ENCODE measurements at places on chromosomes 11 and 22.
A peak's percentile ranks its signal among the peaks of the same experiment; 100 is the strongest.

DNA sequence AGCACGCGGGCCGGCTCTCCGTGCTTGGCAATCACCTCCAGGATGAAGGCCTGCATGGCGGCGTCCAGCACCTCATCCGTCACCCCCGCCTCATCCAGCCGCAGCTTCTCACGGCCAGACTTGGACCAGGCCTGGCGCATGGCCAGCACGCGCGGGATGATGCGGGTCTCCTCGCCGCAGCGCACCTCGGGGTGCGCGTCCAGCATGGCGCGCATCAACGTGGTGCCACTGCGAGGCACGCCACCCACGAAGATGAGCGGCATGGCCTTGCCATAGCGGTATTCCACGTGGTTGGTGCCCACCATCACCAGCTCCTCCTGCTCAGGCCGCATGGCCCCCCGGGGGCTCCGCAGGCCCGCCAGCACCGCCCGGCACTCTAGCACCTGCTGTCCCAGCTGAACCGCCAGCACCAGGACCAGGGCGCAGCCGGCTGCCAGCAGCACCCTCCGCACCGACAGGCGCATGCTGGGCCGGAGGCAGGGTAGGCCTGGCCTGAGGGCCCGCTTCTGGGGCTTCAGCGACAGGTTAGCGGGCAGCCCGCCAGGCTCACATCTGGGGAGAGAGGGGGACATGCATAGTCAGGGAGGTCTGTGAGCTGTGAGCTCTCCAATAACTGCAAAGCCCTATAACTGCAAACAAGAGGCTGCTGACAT is 29.0 kb upstream of the TFIP11 start:
- DNase-seq, result no peak

- no peak for DNase-seq
Observed at GRCh38 chr11:16607675-16608644, 130.5 kb upstream of the C11orf58 start.

DNA sequence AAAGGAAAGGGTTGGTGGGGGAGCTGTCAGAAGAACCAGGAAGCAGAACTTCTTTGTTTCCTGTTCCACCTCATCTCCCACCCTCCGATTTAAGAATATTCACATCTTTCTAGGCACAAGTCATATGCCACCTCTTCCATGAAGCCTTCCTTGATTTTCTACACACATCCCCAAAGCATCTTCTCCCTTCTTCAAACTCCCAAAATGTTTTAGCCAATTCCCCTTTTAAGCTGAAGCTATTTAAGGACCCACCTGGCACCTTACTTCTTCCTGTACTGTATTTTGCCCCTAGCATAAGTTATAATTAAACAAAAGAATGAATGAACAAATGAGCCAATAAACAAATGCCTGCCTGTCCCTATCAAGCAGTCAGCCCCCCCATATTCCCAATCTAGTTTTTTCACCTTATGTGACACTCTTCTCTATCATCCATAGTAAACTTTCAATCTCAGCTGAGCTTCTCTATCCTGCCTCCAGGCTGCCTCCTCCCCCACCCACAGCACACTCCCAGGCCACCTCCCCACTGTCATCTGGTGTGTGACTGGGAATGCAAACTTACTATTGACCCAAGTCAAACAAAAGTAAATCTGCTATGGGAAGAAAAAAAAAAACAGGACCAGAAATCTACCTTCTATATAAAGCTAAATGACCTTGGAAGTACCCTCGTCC is 3.9 kb downstream of the TNKS1BP1 start:
- no peak for DNase-seq

- peak; percentile 52 for DNase-seq
Observed at GRCh38 chr22:25061605-25062376, 109.3 kb downstream of the KIAA1671 start.

DNA sequence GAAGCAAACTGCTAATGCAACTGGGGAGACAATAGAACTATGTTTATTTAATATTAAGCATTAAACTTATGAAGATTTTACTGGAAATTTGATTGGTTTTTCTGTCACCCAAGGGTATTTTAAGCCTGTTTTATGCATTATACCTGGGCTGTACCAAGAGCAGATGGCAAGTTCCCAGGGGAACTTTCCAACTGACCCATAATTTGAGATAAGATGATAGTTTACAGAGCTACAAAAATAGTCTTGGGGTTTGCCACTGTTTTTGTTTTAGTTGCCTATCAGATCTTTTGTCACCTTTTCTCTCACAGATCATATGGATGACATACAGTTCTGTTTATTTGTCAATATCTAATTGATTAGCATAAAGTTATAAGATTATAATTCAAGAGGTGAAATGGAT is 43.9 kb downstream of the PDE3B start:
- no peak for DNase-seq

DNA sequence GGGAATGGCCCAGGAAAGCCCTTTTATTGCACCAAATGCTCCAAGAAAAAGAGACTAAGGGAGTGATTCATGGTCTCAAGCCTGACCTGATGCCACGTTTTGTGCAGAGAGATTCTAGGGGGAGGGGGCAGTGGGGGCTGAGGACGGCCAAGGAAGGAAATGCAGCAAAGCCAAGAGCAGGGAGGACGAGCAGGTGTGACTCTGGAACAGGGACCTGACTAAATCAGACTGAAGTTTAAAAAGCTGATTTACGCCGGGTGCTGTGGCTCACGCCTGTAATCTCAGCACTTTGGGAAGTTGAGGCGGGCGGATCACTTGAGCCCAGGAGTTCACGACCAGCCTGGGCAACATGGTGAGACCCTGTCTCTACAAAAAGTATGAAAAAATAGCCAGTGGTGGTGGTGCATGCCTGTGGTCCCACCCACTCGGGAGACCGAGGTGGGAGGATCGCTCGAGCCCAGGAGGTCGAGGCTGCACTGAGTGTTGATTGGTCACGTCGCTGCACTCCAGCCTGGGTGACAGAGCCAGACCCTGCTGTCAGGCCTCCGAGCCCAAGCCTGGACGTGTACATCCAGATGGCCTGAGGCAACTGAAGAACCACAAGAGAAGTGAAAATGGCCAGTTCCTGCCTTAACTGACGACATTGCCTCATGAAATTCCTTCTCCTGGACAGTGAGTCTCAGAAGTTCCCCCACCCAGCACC is 10.8 kb upstream of the IFITM3 start:
- DNase-seq, result no peak

GRCh38 chr11:82862379-82862778 is 37.9 kb downstream of the PRCP start:
- DNase-seq, result no peak

DNA sequence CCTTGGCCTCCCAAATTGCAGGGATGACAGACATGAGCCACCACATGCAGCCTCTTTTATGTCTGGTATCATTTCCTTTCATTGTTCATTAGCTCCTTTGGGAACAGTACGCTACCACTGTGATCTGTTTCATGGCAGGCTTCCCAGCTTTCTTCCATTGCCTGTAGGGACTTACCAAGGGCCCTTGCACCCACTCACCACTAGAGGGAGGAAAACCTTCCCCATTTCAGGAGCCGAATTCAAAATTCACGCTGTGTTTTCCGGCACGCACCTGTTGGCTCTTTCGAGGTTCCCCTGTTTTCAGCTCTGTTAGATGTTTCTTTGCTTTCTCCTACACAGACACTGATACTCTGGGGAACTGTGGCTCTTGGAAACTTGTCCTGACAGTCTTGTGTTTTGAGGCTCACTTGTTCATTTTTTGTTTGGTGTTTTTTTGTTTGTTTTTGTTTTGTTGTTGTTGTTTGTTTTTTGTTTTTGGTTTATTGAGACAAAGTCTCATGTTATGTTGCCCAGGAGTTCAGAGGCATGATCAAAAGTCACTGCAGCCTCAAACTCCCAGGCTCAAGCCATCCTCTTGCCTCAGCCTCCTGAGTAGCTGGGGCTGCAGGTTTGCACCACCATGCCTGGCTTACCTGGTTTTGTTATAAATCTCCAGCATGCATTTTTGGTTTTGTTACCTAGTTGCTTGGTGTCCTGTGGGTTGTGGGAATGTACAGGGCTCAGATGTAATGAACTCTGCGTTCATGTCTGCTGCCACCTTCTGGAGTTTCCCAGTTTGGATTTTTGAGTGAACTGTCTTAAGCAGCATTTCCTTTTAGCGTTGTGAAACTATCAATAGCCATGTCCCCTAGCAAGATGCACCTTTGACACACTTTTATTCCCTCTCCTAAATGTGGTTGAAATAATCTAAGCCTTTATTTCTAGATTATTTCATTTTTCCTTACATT is 2.3 kb downstream of the KRTAP5-11 start:
- peak; percentile 32 for DNase-seq

- DNase-seq, result no peak
Observed at GRCh38 chr11:59833602-59834001, 11.7 kb downstream of the CBLIF start.

- no peak for DNase-seq
Observed at GRCh38 chr22:31119026-31119717, 3.6 kb upstream of the INPP5J start.

GRCh38 chr11:284105-285020 is 4.6 kb upstream of the PGGHG start:
- DNase-seq, result no peak

GRCh38 chr11:19183646-19184045 is 18.1 kb downstream of the CSRP3 start:
- DNase-seq, result no peak

DNA sequence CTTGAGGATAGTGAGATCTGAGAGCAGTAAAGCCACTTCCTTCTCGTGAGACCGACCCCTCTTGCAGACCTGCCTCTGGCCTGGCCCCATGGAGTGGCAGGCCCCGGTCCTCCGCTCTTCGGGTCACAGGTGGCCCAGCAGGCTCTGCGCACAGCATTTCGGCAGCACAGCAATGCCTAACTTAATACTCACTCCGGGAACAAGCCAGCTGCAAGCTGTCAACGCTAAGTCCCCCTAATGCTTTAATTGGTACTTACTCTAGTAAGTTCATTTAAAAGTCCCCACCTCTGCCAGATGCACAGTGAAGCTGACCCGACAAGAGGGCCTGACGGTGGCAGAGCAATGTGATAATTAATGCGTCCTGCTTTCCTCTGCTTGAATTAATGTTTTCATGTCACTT is 349.3 kb upstream of the B3GAT1 start:
- no peak for DNase-seq

DNA sequence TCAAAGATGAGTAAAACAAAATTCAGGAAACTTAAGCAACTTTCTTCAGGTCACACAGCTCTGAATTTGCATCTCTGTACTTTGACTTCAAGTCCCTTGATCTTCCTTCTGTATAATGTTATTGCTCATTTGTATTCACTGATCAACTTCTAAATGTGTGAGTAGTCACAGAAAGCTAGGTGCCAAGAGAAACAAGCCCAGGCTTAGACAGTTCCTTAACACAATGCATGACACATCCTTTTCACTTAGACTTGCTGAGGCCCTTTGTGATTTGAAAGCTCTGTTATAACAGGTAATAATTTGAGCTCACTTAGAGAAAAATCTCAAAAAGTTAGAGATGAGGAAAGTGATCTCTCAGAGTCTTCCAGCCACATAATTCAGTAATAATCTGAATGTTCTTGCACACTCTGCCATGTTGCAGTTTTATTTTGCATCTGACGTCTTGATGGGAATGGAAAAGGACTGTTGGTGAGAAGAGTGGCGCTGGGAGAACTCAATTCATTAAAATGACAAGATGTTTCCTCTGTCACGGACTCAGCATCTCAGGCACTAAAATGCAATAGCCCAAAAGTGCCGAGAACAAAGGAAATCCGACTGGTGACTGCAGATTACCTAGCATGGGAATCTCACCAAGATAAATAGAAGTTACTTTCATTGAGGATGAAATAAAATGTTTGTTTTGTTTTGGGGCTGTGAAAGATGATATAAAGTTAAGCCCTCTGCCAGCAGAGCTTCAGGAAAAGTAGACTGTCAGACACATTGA is 665.3 kb downstream of the OPCML start:
- no peak for DNase-seq

- DNase-seq, result no peak
Observed at GRCh38 chr22:46574993-46575910, 37.8 kb upstream of the CELSR1 start.

- DNase-seq, result no peak
Observed at GRCh38 chr11:103727262-103727661, 309.2 kb upstream of the DDI1 start.

DNA sequence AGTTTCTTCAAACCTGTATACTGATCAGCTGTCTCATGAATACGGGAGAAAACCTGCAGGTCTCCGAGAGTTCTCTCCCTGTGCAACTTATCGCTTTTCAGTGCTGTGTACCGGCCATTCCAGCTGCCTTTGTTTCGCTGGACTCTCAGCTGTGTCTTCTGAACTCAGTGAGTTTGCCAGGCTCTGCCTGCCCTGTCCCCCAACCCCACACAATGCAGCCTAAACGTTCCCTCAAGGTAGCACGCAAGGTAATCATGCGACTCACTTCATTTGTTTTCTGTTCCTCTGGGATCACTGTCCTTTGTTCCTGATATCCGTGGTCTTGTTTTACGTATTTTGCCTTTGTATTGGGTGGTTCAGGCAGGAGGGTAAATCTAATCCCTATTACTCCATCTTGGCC is 13.5 kb downstream of the RBM7 start:
- no peak for DNase-seq

GRCh38 chr22:43186272-43187170 is at the start of gene TTLL12:
TSS of gene TTLL12 (minus strand) at chr22:43187134. CDS start at chr22:43187069, 65 bp downstream.
- peak; percentile 69 for DNase-seq

DNA sequence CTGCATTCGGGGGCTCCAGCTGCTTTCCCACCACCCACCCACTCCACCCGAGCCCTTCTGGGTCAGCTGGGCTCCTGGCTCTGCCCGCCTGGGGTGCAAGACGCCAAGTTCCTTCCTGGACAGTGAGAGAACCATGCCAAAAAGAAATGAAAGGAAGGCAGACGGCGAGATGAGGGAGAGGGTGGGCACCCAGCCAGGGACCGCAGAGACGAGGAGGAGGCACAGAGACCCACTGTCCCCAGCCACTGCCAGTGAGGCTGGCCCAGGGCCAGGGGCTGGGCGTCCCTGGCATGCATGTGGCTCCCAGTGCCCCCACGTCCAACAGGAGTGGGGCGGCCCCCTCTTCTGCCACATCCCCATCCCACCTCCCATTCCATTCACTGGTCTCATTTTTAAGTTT is 10.8 kb upstream of the CD81 start:
- DNase-seq, result no peak

- no peak for DNase-seq
Observed at GRCh38 chr11:135017296-135017695, 605.3 kb upstream of the B3GAT1 start.

DNA sequence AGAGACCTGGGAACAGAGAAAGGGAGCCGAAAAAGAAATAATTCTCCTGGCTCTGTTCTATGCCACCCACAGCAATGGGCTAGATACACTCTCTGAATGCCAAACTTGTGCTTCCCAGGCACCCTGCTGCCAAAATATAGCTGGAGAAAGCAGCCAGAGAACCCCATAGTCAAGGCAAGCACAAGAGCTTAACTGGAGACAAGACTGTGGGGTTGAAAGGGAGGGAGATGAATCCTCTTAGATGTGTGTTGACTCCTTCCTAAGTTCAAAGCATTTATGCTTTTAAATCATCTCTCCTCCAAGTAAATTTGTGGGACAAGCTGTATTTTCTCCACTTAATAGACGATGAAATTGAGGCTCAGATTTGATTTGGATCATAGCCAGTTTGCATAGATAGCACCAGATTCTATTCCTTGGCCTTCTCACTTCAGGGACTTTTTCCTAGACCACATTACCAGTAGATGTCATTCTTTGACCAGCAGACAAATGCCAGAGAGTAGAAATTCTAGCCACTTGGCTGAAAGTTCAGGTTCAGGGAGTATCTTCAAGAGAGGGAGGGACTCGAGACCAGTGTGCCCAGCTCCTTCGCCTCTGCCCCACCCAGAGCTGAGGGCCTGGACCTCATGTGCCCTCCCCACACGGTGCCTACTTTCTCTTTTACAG is 16.5 kb upstream of the ETS1 start:
- DNase-seq, result no peak
